NAMALWA (cell line): ENCODE measurements at places on chromosomes 11 and 22.
A peak's percentile ranks its signal among the peaks of the same experiment; 100 is the strongest.

- no peak for DNase-seq
Observed at GRCh38 chr11:61893981-61894380, 2.6 kb upstream of the FADS3 start.

DNA sequence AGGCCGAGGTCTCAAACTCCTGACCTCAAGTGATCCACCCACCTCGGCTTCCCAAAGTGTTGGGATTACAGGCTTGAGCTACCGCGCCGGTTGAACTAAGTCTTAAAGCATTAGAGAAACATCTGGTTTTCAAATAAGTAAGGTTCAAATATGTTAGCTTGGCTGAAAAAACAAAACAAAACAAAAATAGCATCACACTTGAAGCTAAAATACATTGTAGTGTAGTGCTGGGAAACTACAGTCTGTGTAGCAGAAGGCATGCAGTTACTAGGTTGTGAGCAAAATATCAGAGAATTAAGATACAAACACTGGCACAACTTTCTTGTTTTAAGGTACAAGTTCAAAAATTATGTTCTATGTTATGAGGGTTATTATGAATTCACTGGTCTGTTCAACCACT lies 224.8 kb upstream of the CHORDC1 start:
- no peak for DNase-seq

- DNase-seq: no peak
Observed at GRCh38 chr11:19853016-19853415, 140.4 kb downstream of the NAV2 start.

GRCh38 chr11:64810891-64811272 lies 531 bp upstream of the MEN1 start:
- DNase-seq: peak; percentile 86

- no peak for DNase-seq
Observed at GRCh38 chr11:68043349-68044144, 4.7 kb downstream of the TCIRG1 start.

- peak; percentile 76 for DNase-seq
Observed at GRCh38 chr11:44286268-44286880, 23.6 kb downstream of the ALX4 start.

DNA sequence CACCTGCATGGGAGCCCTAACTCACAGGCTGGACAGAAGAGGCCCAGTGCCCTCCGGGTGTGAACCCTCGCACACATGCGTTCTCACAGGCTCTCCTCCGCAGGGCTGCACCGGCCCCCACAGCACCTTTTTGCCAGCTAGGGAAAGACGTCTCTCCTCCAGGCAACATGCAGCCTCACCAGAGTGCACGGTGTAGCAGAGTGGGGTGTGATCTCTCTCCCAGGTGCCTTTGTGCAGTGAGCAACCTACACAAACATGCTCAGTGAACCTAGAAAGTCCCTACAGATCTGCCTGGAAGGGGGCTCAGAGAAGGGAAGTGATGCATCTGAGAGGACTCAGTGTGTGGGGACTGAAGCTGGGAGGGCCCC lies 3.7 kb upstream of the CARNS1 start:
- peak; percentile 53 for DNase-seq

- no peak for DNase-seq
Observed at GRCh38 chr11:126112547-126112946, 49.9 kb upstream of the CDON start.

DNA sequence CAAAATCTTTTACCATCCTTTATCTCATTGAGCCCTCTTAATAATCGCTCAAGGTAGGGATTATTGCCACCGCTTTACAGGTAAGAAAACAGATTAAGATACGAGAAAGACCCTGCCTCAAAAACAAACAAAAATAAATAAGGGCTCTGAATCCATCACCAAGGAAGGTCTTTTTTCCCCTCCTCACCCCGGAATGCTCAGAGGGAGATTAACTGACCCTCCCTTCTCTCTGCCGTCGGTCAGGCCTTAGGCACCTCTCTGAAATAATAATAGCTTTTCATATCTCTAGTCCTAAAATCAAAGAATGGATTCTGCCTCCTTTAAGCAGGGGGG lies 620 bp upstream of the ATG2A start:
- no peak for DNase-seq

GRCh38 chr11:73387594-73388264 lies 11.5 kb downstream of the RELT start:
- DNase-seq: no peak

DNA sequence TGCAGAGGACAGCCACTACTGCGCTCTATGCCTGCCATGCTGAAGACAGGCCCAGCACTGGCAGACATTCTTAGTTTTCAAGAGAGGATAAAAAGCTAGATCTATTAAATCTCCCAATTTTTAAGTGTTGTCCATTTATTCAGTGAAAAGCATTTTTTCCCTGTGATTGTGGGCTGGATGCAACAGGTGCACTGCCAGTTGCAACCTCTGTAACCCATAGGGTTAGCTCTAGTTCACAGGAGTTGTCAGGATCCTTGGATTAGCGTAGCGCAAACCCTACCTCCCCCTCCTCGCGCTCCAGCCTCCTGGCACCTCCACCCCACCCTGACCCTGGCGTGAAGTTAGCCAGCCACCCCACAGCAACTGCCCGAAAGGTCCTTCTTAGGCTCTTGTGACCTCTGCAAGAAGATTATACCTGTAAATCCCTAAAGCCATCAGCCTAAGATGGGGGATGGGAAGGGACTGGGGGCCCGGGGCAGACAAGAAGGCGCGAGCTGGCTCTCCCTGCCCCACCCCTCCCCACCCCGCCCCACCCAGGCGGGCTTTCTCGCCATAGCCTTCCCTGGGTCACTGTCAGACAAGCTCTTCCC lies 30.9 kb downstream of the EIF3F start:
- no peak for DNase-seq

GRCh38 chr11:68340003-68340767 lies 27.8 kb downstream of the LRP5 start:
- peak; percentile 14 for DNase-seq

DNA sequence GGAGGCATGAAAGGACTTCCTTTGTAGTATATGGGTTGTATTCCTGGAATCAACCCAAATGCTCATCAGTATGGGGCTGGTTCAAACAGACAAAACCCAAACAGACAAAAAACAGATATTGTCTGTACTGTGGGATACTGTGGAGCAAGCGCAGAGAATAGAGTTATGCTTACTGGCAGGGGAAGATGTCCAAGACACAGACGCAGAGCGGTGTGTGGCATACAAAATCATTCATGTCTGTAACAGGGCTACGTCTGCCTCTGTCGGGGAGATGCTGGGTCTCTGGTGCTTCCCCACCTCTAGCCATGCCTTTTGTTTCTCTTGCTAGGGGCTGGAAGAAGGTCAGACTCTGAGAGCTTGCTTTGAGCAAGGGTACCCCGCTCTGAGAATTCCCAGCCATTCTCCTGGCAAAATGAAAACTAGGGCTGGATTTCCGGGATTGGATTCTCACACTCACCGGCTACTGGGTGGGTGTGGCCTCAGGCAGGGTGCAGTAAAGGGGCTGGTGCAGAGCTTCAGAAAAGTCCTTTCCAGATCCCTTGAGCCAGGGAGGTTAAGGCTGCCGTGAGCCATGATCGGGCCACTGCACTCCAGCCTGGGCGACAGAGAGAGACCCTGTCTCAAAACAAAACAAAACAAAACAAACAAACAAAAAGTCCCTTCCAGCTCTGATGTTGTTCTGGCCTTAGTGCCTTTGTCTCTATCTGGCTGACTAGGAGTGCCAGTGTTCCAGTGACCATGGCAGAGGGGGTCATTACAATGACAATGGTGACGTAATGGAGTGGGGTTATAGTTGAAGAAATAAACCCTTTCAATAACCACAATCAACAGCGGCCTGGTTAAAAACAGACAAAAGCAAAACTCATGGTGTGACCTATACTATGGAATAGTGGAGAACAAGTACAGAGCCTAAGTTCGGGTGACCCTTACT lies 2.9 kb upstream of the ABCC8 start:
- no peak for DNase-seq

DNA sequence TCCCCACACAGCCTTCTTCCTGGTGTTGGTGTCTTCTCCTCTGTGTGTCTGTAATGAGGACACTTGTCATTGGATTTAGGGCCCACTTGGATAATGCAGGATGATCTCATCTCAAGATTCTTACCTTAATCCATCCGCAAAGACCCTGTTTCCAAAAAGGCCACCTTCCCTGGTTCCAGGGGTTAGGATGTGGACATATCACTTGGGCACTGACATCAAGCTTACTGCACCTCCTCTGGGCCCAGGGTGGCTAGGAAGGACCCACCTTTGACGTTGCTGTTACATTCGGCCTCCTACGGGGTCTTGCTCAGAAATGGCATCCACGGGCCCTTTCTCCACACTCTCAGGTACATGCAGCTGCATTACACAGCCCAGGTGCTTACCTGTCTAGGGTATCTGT lies 535.9 kb downstream of the BRD1 start:
- DNase-seq: no peak

DNA sequence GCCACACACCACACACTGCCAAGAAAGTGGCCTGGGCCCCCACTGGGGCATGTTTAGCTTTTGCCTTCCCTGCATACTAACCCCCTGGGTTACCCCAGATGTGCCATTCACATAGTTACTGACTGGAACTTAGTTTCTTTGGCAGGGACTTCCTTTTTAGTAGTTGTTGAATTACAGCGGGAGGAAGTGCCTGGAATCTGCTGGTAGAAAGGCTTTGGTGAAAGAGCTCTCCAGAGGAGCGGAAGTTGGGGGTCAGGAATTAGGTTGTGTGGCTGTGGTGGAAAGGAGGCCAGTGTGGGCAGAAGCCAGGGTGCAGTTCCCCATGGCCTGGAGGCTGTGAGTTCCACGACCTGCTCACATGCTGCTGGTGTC lies 69.0 kb downstream of the MED15 start:
- DNase-seq: no peak

DNA sequence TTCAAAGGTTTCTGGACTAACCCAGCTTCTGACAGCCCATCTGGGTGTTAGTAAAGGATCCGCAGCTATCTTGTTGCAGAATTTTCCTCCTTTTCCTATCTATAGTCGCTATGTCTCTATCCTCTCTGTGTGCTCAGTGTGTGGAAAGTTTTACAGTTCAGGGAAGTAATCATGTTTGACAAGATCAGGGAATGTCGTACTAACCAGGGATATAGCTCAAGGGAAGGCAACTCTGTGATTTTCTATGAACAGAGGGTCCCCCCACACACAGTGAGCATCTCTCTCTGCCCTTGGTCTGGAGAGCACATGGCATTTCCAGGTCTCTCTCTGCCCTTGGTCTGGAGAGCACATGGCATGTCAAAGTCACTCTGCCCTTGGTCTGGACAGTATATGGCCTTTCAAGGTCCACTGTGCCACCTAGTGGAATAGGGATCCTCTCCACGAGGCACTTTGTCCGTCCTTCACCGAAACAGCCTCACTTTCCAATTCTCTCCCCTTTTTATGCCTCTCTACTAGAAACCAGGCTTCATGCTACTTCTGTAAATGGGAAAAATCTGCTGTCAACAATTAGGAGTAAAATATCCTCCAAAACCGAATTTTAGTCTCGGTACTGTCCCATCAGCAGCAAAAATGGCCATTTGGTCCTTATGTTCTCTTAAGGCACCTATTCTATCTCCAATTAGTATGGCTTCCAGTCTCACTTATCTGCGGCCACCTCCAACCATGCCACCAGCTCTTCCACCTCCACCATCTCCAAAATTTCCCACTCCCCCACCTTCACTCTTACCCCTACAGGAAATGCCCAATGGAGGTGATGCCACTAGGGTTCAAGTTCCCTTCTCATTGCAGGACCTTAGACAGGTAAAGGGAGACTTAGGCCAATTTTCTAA lies 88.7 kb downstream of the IGLL5 start:
- DNase-seq: no peak

DNA sequence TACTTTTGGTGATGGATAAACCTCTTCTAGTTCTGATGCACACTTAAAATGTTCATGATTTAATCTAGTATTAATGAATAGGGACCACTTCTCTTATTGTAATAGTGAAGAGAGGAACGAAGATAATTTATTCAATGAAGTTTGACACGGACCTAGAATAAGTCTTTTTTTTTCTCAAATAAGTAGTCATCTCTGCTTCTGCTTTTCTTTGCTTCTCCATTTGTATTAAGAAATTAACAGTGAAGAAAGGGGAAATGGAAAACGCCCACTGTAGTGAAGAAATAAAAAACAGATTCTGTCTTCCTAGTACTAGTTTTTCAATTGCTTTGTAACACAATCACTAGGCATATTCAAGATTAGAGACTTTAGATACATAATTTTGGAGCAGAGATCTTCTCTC lies 73.0 kb downstream of the CD44 start:
- no peak for DNase-seq

- no peak for DNase-seq
Observed at GRCh38 chr11:20616920-20617319, 17.5 kb downstream of the SLC6A5 start.

- no peak for DNase-seq
Observed at GRCh38 chr11:88341522-88342251, 4.2 kb upstream of the CTSC start.

DNA sequence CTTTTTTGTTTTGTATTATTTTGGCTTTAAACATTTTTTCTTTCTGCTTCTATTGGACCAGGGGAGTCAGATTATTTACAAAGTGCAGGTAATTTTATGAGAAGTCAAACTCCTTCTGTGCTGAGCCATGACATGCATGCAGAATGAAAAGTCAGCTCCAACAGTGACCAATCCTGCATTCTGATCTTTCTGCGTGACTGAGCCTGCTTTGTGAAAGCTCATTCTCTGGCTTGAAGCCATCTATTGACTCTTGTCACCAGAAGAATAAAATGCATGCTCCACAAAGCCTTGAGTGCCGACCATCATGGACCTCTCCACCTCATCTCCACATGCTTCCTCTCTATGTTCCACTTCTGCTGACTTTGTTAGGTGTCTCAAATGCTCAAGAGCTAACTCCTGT lies 50.2 kb downstream of the MIAT start:
- no peak for DNase-seq

DNA sequence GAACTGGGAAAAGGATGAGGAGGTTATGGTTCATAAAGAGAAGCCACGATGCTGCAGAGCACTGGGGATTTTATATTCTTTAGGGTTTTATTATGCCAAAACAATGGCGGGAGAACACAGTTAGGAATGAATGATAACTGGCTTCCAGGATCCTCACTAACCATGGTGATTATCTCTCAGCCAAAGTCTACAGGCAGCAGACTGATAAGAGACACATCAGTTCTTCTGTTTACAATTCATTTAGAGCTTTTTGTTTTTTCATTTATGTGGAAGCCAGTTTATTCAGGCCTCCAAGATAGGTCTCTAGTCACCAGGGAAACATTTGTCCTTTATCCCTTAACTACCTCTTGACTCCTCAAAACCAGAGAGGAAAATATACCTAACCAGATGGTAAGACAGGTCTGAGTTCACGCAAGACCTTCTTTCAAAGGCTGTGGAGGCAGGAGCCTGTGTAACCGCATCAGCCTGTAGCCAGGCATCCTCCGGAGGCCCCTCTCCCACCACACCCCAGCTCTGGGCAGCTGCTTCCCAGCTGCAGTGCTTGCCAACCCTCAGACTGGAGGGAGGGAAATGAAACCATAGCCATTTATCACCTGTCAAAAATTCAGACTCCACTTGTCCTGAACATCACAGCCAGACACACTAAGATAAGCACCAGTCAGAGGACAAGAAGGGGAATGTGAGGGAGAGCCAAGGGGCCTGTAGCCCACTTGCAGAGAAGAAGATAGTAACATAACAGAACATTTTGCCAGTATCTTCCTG lies 57.2 kb upstream of the FAM181B start:
- no peak for DNase-seq

GRCh38 chr22:26529345-26529744 lies 17.1 kb upstream of the TFIP11 start:
- no peak for DNase-seq
